ENCODE measurements at places on chromosomes 7 and 10.

DNA sequence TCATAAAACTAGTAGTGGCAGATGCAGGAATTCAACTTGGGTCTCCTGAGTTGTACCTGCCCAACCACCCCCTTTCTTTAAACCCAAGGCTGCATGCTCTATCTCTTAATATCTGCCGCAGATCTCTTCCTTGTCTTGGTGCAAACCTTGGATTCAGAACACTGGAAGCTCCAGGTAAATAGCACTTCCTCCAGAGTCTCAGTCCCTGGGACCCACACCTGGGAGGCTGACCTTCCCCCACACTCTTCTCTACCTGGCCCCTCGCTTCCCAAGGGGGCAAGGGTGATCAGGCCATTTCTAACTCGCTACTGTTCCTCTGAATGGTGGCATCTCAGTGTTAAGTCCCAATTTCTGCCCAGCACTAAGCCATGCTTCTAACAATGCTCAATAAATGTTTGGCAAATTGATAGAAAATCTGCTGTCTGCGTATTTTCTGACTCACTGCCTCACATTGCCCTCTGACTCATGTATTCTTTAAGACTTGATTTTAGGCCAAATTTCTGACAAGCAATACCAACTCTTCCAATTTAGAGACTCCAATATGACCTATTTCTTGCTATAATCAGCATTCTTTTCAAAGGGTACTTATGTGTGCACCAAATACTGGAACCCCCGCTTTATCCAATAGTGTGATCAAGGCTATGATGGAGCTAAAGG is 68.0 kb upstream of the PPP1R3C start:
- DNase-seq, result no peak

- no peak for DNase-seq
Observed at GRCh38 chr10:120990831-120991230, 139.7 kb downstream of the WDR11 start.

GRCh38 chr7:29424984-29425309 is 138.7 kb upstream of the PRR15 start:
- DNase-seq, result no peak

DNA sequence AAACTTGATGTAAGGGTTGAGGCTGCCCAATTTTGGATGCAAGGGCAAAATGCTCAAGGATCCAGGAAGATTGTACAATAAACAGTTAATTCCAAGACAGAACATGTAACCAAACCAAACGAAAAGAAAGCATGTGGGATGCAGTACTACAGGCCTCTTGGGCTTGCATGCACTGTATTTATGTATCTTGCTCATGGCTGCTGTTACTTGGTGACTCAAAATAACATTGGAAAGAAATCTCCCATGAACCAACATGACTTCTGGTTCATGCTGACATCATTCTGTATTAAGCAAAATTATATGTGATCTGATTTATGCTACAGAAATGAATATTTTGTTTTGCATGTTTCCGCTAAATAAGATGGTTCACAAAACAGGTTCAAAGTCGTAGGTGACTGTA is 65.9 kb upstream of the FZD1 start:
- no peak for DNase-seq

DNA sequence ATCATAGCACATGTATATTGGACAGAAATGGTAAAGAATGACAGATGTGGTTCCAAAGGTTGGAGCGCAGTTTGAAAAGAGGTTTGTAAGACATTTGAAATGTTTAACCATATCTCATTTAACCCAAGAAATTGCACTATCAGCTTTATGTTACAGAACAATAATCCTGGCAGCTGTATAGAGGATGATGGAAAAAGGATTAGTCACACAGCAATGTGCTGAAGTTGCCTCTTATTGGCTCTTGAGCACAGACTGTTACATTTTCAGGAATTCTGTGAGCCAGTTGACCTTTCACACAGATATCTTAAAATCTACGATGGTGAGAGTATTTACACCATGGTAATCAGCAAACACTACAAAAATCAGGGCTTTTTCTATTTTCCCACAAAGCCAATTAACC is 3.9 kb downstream of the COG5 start:
- DNase-seq, result no peak

- no peak for DNase-seq
Observed at GRCh38 chr10:16891375-16892313, 74.4 kb upstream of the RSU1 start.

- no peak for DNase-seq
Observed at GRCh38 chr10:124450783-124451057, 885 bp upstream of the NKX1-2 start.

DNA sequence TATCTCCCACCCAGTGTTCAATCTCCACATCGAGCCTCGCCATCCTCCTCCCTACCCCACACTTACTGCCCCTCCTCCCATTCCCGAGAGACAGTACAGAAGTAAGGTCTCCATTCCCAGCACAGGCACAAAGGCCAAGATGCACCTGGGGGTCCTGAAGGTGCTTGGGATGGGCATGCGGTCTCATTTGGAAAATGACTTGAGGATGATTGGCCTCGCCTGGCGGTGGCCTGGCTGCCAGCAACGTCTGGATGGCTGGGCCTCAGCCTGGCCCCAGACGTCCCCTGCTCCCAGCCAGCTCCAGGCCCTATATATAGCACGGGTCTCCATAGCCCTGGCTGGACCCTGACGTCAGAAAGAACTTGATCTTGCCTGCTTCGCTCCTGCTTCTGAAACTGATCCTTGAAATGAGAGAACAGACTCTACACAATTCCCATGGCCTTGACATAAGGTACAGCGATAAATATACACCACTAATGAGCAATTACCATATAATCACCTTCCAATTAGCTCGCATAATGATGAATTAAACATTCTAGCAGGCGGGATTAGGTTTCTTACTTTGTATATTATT is 11.8 kb downstream of the EMX2 start:
- no peak for DNase-seq

DNA sequence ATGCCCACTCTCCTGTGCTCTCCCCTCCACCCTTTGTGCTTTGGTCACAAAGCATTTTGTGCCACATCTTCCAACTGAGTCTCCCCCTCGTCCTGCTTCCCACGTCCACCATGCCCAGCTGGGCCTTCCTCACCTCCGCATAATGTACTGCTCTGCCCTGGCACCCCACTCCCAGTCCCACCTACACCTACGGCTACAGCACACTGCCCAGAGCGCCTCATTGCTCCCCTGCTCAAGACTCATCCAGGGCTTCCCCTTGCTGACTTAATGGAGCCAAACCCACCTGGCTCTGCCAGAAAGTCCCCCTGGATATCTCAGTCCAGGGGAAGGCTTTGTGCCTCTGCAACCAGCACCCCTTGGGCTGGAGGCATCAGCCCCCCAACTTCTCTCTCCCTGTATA is 299.2 kb upstream of the ZMIZ1 start:
- DNase-seq, result no peak

DNA sequence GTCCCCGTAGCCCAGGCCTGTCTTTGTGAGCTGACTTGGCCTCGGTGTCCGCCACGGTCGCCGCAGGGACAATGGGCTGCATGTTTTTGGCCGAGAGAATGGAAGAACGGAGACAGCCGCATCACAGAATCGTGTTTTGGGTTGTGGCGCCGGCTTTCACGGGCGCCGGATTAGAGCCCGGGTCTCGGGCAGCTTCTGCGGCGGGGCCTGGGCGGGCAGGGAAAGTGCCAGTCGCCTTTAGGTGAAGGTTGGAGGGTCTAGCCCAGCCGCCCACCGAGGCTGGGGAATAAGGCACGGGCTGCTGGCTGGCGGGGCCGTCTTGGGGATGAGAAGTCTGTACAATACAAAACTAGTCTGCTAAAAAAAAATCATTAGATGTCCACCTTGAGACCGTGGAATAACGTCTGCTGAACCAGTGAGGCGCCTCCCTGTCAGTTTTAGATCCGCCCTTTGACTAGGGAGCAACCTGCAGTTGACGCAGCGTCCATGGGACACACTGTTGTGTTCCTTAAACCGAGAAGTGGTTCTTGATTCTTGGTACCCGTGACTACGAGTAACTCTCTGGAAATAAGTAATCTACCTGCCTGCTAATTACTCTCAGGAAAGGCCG is 577 bp downstream of the DNAJB9 start:
- peak; percentile 55 for DNase-seq

GRCh38 chr7:157985636-157986035 is 602.0 kb downstream of the PTPRN2 start:
- DNase-seq, result no peak

- no peak for DNase-seq
Observed at GRCh38 chr10:132626761-132627665, 89.4 kb downstream of the INPP5A start.

GRCh38 chr10:7787150-7787856 is 490 bp downstream of the KIN start:
- no peak for DNase-seq

DNA sequence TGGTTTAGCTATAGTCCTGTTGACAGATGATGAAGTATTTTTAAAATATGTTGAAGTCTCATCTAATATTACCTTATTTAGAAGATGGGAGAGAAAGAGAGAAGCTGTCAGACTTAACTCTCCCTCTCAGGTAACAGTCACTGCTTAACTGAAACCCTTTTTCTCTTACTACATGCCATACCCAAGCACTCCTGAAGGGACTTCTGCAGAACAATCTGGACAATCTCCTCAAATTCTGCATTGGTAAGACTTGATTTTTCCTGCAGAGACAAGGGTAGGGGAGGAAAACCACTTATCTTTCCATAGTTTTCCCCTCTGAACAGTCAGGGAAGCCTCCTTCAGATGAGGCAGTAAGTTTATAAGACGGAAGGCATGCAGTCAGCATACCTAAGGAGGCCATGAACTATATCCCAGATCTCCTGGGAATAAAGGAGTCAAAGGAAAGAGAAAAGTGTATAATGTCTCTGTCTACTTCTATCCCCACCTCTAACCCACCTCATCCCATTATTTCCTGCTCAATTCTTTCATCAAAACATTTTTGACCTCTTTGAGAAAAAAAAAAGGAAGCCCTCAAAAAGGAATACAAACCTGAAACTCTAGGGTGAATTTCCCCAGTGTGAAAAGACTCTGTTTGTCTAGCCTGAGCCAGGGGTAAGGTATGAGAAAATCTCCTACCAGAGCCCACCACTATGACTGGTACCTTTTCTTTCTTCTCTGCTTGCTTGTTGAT is 9.4 kb downstream of the ZCWPW1 start:
- no peak for DNase-seq

DNA sequence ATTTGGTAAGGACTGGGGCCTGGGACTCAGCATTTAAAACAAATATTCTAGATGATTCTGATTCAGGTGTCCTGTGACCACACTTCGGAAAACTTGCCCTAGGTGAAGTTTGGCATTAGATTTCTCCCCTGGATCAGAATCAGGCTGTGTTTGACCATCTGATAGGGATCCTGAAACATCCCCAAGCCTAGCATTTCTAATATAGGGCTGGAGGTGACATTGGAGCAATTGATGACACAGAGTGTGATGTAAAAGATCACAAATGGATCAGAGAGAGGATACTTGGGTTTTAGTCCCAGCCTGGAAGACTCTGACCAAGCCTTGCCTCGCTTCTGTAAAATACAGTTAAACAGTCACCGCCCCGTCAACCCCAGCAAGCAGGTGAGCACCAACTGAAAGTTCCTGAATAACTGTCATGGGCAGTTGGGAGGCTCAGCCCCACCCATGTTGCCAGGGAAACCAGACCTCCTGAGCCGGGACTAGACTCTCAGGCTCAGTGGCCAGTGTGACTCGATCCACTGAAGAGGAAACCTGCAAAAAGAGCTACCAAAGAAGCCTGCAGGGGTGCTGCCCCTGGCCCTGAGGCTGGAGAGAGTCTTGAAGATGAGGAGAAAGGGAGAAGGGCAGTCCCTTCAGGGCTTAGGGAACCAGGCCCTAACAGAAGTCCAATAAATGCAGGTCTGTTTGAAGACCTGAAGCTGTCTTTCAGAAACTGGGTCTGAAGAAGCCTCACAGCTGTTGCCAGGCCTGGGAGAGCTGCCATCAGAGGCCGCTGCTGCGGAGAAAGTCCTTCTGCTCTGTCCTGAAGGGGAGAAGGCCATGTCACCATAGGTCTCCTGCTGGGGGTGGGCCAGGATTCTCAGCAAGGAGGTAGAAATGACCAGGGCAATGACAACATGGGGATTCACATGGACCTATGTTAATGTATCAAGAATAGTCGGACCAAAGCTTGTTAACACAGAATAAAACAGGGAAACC is 126.1 kb upstream of the KCNMA1 start:
- no peak for DNase-seq

GRCh38 chr7:110754649-110755048 is 336.3 kb upstream of the LRRN3 start:
- DNase-seq, result no peak

GRCh38 chr10:131885391-131886165 is 15.2 kb upstream of the PPP2R2D start:
- DNase-seq, result peak; percentile 55

GRCh38 chr7:112869111-112869774 is 79.0 kb upstream of the TMEM168 start:
- DNase-seq, result no peak

DNA sequence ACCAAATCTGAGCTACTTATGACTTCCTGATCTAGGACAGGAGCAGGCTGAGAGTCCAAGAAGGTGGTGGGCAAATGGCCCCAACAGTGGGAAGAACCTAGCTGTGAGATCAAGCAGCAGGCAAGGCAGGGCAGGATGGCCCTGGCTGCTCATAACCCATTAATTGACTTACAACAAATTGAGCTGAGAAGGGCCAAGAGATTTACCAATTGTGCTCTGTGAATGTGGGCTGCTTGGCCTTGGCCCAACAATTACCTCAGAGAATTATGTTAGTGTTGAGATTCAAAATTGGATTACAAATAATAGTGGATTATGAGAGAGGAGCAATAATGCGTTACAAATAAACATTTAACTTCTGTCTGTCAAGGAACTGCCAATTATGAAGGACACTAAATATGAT is 956.5 kb downstream of the KCNMA1 start:
- DNase-seq, result no peak

DNA sequence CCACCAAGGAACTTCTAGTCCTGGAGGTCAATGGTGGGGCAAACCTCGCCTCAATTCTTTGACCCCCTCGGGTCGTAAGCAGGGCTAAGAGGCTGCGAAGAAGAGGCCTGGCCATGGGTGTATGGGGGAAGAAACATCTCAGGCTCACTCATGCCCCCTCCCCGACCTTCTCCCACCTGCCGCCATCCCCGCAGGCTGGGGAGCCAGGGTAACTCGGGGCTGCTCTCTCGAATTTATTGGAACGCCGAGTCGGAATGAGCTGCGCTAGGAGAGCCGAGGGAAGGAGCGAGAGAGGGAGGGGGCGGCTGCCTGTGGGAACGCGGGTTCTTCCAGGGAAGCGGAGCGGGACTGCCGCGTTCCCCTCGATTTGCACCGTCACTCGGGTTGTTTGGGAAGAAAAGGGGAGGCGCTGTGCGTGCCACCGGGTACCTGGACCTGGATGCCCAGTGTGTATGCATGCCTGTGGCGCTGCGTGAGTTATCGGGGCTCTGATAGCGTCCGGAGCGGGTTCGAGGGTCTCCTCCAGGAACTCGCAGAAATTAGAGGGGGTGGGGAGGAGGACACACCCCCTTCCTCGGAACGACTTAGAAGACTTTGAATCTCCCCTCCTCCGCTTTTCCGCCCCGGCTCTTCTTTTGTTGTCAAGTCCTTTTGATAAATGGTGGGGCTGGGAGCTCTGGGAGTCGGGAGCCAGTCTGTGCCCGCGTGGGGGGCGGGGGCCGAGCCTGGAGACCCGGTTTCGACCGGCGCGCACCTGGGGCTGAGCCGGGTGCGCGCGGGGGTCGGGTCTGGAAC is 1.8 kb upstream of the ZNF503 start:
- no peak for DNase-seq

All from hypothalamus (tissue), 51 donors.